ENCODE measurements at places on chromosomes 12 and 14.

- no peak overlapping the region for H3K27ac ChIP-seq
- no peaks in the 10 kb centered on the region for H3K27me3 ChIP-seq
- DNase-seq, result peak; percentile 3
- H3K4me3 ChIP-seq, result no peak overlapping the region
- H3K4me1 ChIP-seq, result no peaks in the 10 kb centered on the region
These were observed 159.9 kb upstream of the TMTC1 start for GRCh38 chr12:29943683-29944082.

DNA sequence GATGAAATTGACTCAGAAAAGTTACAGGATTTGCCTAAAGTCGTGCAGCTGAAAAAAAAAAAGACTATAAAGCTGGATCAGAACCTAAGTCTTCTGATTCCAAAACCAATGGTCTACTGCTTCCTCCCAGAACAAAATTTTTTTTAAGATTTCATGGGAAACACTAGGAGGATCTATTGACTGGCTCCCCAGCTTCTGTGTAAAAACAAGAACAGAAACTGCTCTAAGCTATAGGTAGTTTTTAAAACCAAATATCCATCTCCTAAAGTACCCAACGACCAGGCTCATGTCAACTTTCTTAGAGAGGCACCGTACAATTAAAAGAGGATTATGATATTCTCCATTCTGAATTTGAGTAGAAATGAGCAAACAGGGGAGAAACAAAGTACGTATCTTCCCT is 9.4 kb downstream of the FMNL3 start:
- H3K27me3 ChIP-seq, result no peaks in the 10 kb centered on the region
- H3K4me3 ChIP-seq, result no peak overlapping the region
- no peaks in the 10 kb centered on the region for H3K36me3 ChIP-seq
- H3K4me1 ChIP-seq, result peaks cover 32% of the 10 kb centered on the region
- H3K27ac ChIP-seq, result no peak overlapping the region

DNA sequence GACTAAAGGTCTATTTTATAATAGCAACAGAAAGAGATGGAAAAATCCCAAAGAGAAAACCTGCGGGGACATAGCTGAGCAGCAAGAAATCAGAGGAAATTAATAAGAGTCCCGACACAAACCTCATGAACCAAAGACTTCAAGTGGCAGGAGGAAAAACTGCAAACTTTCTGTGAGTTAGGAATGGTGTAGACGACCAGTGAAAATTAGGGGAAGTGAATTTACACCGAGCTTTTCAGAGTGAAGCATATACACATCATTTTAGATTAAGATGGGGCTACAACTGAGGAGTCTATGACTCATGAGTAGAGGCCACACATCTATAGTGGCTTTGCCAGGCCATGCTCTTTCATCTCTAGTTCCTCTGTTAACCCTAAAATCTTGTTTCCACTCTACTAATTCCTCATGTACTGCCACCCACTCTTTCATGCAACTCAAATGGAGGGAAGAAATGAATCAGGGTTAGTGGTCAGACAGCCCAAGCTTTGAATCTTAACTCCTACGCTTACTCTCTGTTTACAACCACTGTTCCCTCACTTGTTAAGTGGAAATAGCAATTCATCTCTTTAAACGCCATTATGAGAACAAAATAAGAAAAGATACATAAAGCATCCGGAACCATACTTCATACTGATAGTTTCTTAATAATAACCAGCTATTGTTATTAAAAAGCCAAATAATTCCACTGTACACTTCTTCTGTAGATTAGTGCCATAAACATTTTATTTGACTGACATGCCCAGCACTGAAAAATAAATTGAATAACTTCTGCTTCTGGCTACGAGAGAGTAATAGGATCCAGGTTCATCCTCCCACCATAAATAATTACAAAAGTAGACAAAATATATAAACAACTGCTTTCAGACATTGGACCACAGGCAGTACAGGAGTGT is 219.3 kb downstream of the RMST start:
- no peaks in the 10 kb centered on the region for H3K4me1 ChIP-seq
- no peak overlapping the region for H3K4me3 ChIP-seq
- H3K36me3 ChIP-seq, result no peaks in the 10 kb centered on the region
- H3K27me3 ChIP-seq, result no peaks in the 10 kb centered on the region
- no peak for DNase-seq
- no peak overlapping the region for H3K27ac ChIP-seq

DNA sequence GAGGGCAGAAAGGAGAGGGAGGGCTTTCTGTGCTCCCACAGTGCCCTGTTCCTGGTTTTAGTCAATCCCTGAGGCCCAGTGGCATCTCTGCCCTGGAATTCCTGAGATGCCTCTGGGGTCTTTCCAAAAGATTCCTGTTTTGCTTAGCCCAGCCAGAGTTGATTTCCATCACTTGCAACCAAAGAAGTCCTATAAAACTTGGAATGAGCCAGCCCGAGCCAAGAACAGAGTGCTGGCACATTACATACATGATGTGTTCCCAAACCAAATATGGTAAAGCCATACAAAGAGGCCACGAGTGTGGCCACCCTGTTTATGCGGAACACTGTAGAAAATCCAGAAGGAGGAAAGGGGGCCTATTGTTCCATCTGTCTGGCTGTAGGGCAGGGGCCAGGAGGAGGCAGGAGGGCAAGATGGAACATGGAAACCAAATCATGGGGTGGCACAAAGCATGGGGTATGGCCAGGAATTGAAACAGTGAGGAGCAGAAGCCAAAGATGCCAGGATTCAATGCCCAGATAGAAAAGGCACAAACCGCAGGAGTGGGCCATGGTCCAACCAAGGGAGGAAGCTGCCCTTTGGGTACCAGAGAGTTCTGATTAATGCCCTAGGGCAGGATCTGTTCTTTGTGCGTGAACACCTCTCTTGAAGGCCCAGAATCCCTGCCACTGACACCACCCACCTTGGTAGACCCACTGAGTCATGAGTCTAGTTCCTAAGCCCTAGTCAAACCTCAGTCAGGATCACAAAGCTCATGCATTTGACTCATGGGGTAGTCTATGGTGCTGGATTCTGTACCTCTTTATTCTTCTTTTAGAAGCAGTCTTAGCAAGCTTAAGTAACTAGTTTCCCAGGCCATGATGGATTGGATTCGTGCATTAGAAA is 75.2 kb downstream of the LRRC74A start:
- no peak overlapping the region for H3K4me3 ChIP-seq
- H3K27ac ChIP-seq, result no peak overlapping the region
- no peaks in the 10 kb centered on the region for H3K36me3 ChIP-seq
- H3K27me3 ChIP-seq, result no peaks in the 10 kb centered on the region
- no peak for DNase-seq
- peaks cover 18% of the 10 kb centered on the region for H3K4me1 ChIP-seq

GRCh38 chr14:92409043-92409442 is 86.1 kb downstream of the SLC24A4 start:
- DNase-seq, result no peak
- no peak overlapping the region for H3K4me3 ChIP-seq
- peaks cover 2% of the 10 kb centered on the region for H3K27me3 ChIP-seq
- peaks cover 5% of the 10 kb centered on the region for H3K4me1 ChIP-seq

GRCh38 chr14:57560681-57561080 is 67.0 kb upstream of the CCDC198 start:
- no peaks in the 10 kb centered on the region for H3K36me3 ChIP-seq
- no peak overlapping the region for H3K4me3 ChIP-seq
- H3K27me3 ChIP-seq, result no peaks in the 10 kb centered on the region
- H3K27ac ChIP-seq, result no peak overlapping the region
- DNase-seq, result no peak
- no peaks in the 10 kb centered on the region for H3K4me1 ChIP-seq

- H3K4me3 ChIP-seq, result peak overlapping the region; percentile 32
- peak overlapping the region; percentile 90 for H3K27ac ChIP-seq
- no peaks in the 10 kb centered on the region for H3K36me3 ChIP-seq
- peaks cover 21% of the 10 kb centered on the region for H3K4me1 ChIP-seq
- H3K27me3 ChIP-seq, result no peaks in the 10 kb centered on the region
These were observed 2.2 kb upstream of the NFATC4 start for GRCh38 chr14:24365600-24366412.

DNA sequence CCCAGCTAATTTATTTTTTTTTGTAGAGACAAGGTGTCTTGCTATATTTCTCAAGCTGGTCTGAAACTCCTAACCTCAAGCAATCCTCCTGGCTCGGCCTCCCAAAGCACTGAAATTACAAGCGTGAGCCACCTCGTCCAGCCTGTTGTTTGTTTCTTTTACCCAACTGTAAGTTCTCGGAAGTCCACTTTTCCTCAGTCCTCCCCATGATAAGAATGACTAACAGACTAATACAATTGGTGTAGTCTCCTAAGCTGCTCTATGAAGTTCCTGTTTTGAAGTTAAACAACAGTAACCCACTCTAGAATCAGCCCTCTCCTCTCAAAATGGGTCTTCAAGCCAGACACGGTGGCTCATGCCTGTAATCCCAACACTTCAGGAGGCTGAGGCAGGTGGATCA is 36.5 kb downstream of the HIGD1C start:
- H3K4me3 ChIP-seq, result no peak overlapping the region
- peaks cover 16% of the 10 kb centered on the region for H3K36me3 ChIP-seq
- peaks cover 10% of the 10 kb centered on the region for H3K4me1 ChIP-seq
- DNase-seq, result no peak
- H3K27me3 ChIP-seq, result no peaks in the 10 kb centered on the region

- peaks cover 9% of the 10 kb centered on the region for H3K4me1 ChIP-seq
- no peak overlapping the region for H3K4me3 ChIP-seq
- no peak overlapping the region for H3K27ac ChIP-seq
These were observed 122.5 kb upstream of the MAX start for GRCh38 chr14:65224799-65225198.

DNA sequence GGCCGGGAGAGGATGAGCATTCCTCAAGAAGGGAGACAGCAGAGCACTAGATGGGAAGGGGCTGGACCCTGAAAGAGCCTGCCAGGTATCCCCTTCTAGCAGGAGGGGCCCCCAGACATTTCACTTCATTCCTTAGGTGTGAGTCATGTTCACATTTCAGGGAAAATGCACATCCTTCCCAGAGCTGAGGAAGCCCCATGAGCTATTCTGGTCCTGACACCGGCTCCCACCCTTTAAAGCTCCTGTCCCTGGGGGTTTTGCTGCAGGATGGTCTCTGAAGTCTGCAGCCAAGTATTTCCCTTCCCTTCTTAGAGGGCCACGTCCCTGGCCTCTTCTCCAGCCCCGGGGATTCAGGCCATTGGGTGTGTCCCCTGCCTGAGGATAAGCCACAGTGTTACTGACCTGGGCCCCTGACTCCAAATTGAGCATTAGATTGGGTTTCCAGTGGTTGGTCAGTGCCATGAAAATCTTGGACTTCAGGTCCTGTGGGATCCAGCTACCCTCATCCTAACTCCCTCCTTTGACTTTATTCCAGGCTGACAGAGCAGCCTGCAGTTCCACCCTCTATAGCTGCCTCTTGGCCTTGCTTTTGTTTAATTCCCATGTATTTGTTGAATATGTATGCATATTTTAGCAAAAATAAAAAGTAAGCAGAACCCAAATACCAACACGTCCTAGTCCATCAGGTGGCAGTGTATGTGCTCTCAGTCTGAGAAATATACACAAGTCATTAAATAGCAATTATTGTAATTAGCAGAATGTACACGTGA is 267.1 kb downstream of the CACNA1C start:
- no peak overlapping the region for H3K27ac ChIP-seq
- no peaks in the 10 kb centered on the region for H3K36me3 ChIP-seq
- peaks cover 16% of the 10 kb centered on the region for H3K4me1 ChIP-seq
- H3K27me3 ChIP-seq, result peaks cover 2% of the 10 kb centered on the region
- H3K4me3 ChIP-seq, result no peak overlapping the region

DNA sequence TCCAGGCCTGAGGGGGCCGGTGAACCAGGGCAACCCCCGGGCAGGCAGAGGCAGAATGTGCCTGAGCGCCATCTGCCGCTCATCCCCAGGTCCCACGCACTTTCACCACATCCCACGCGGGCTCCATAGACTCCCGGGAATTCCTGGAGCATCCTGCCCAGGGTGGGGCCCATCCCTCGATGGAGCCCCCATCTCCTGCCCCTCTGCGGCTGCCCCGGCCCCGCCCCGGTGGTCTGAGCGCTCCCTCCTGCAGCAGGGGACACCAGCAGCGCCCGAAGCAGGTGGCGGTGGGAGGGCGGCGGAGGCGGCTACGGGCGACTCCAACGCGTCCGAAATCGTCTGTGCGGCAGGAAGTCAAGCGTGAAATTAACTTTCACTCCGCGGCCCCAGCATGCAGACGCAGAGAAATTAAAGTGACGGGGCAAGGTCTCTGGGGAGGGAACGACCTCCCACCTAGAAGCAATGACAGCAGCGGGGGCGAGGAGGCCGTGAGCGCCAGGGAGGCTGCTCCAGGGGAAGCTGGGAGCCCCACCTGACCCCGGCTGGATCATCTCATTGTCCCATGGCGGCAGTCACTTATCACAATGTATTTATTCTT is 122.2 kb downstream of the NCOR2 start:
- DNase-seq, result no peak
- H3K36me3 ChIP-seq, result peaks cover 7% of the 10 kb centered on the region
- peaks cover 34% of the 10 kb centered on the region for H3K4me1 ChIP-seq
- H3K27ac ChIP-seq, result no peak overlapping the region
- no peak overlapping the region for H3K4me3 ChIP-seq

DNA sequence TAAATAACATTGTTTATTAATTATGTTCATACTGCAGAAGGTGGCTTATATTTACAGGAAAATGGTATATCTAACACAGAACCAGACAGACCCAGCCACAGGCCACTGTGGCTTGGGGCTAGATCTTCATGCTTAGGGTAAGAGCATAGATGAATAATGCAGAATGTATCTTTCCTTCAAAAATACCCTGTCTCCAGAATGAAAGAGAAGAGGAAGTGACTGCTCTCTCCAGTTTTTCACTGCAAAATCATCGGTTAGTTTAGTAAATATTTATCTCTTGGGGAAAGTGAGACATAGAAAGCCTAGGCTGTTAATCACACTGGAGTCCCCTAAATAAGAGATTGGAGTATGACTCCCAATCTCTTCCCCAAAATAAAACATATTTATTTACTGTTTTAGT is 453.7 kb downstream of the NAV3 start:
- no peaks in the 10 kb centered on the region for H3K36me3 ChIP-seq
- no peak for DNase-seq
- H3K4me1 ChIP-seq, result no peaks in the 10 kb centered on the region
- H3K4me3 ChIP-seq, result no peak overlapping the region
- no peaks in the 10 kb centered on the region for H3K27me3 ChIP-seq

DNA sequence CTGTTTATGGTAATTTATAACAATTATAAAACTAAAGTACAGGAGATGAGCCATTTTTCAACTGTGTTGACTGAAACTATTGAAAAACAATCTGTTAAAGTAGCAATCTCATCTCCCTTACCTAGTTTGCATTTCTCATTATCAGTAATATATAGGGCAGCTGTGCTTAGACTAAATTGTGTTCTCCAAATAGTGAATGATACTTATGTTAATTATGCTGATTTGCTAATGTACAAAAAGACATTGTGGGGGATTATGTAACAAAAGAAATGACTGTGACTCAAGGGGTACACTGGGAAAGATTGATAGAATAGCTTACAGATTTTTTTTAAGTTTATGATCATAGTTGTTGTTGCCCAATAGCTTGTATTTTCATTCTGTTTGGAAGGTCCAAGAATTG is 207.7 kb downstream of the FUT8 start:
- H3K36me3 ChIP-seq, result no peaks in the 10 kb centered on the region
- H3K27ac ChIP-seq, result no peak overlapping the region
- H3K4me1 ChIP-seq, result no peaks in the 10 kb centered on the region
- H3K27me3 ChIP-seq, result no peaks in the 10 kb centered on the region

GRCh38 chr14:38122241-38122640 is 85.5 kb upstream of the SSTR1 start:
- no peaks in the 10 kb centered on the region for H3K27me3 ChIP-seq
- no peaks in the 10 kb centered on the region for H3K36me3 ChIP-seq
- H3K27ac ChIP-seq, result no peak overlapping the region
- no peak overlapping the region for H3K4me3 ChIP-seq
- no peak for DNase-seq
- no peaks in the 10 kb centered on the region for H3K4me1 ChIP-seq
